ENCODE measurements at places on chromosomes 5 and 9.

GRCh38 chr9:36894695-36895310, 139.3 kb downstream of the PAX5 start:
- no peak for DNase-seq

- DNase-seq = no peak
Observed at GRCh38 chr5:16143361-16144049, 36.1 kb downstream of the MARCHF11 start.

DNA sequence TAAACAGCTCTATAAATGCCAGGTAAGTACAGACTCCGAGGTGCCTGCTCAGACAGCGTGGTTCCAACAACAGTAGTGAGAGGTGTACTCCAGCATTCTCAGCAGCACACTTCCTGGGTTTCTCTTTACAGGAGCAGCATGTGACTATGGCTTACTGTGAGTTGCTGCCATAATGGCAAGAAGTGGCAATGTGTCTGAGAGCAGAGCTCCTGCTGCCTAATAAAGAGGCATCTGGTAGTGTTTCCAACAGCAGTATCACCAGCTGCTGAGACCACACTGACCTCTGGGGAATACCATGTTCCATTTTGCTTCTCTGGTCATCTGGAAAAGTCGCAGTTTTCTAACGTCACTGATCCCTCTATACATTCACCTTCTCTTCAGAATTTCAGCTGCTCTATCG, 398.2 kb downstream of the SLCO4C1 start:
- no peak for DNase-seq

- DNase-seq = no peak
Observed at GRCh38 chr9:12849486-12850003, 74.7 kb downstream of the LURAP1L start.

DNA sequence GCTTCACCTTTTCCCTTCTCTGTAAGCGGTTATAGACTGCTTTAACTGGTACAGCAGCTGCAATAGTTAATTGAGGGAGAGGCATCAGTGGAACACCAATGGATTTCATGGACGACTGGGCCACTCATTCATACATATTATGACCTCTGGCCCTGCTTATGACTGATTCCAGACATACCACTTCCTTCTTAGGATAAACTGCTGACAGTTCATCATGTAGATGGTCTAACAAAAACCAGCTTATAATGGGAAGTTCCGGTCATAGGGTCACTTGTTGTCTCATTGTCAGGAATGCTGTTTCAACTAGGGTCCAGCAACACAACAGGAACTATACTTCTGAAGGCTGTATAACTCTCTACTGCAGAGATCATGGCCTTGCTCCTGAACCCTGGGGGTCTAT, 265.2 kb upstream of the RASA1 start:
- no peak for DNase-seq

GRCh38 chr5:61132559-61132958, 29.7 kb downstream of the SMIM15 start:
- no peak for DNase-seq

DNA sequence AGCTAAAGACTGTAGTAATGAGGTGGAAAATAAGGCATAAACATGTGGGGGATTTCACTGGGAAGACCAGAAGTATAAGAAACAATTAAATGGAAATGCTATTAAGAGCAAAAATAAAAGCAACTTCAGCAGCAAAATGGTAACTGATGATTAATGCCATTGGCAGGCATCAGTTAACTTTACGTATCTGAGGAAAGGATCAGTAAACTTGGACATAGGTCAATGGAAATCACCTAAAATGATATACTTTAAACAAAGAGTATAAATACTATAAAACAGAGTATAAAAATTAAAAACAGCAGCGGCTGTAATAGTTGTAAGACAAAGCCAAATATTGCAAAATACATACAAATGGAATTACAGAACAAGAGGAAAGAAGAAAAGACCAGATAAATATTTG, 992.1 kb downstream of the DNAH5 start:
- no peak for DNase-seq

DNA sequence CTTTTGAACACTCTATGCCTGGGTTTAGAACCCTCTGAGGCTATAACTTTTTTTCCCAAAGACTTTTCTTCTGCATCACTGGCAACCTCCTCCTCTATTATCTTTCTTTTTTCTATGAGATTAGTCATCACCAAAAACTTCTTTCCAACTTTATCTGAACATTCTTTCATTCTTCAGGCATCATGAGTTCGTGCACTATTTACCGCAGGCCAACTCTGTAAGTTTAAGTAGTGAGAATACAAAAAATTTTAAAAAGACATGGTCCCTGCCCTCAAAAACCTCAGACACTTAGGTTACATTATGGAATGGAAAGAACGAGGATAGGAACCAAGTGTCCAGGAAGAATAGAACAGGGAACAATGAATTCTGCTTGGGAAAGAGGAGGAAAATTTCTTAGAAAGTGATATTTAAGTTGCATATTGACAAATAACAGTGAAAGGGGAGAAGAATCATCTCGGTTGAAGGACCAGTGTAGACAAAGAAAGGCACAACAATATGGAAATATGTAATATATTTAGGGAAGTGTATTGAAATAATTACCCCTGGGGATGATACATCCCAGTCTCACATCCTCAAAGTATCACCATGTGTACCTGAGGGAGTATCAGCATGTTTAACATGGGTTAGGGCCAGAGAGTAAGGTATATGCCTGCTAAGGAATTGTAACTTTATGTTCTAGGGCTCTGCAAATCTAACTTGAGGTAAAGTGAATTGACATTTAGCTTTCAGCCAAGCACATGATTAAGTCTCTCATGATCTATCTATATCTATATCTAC, 196.5 kb upstream of the NREP start:
- DNase-seq = no peak

GRCh38 chr5:156879665-156880285, 29.7 kb downstream of the PPP1R2B start:
- DNase-seq = no peak

DNA sequence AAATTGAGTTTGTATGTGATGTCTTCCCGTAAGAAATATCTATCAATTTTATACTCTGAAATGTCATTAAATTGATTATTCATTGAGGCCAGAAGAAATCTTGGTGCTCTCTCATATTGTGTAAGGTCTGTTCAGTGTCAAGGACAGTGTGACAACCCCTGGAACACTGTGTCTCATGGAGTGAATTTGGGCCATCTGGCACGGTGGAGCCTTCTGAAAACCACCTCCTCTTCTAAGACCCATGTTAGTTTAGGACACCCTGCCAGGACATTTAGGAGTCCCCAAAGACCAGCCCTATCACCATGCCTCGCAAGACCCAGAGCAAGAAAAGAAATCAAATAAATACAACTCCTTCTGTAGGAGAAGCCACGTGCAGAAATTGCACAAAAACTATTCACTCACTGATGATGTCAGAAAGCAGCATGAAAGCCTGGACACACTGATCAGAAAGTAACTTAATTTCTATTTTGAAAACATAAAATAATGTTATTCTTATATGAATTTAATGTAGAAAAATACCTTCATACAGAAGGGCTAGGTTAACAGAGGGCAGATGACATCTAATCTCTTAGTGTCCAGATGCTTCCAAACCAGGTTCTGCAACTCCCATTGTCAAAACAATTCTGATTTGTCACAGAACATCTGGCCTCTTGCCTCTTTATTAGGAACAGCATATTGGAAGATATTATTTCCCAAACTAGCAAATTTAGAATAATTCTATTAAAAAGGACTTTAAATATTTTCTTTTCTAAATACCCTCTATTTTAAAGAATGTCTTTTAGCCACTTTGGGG, 298.8 kb downstream of the NR2F1-AS1 start:
- no peak for DNase-seq

- no peak for DNase-seq
Observed at GRCh38 chr5:152140347-152140746, 215.7 kb upstream of the GLRA1 start.

DNA sequence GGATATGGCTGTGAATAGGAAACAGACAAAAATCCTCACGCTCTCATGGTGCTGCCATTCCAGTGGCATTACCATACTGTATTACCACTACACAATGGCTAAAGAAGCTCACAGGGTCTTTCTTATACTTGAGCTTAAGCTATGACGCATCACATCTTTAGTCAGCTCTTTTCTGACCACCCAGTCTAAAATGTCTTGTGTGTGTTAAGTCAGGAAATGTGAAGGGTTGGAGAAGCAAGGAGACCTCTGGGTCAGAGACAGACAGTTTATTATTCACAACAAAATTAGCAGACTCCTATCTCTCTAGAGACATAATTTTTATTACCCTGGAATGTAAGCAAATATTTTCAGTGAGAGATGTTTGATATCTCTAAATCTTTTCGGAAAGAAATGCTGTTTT, 1583.2 kb upstream of the WWC1 start:
- DNase-seq = no peak

- no peak for DNase-seq
Observed at GRCh38 chr9:95506428-95506677, 10.4 kb downstream of the PTCH1 start.

- no peak for DNase-seq
Observed at GRCh38 chr5:22390888-22391287, 462.3 kb downstream of the CDH12 start.

DNA sequence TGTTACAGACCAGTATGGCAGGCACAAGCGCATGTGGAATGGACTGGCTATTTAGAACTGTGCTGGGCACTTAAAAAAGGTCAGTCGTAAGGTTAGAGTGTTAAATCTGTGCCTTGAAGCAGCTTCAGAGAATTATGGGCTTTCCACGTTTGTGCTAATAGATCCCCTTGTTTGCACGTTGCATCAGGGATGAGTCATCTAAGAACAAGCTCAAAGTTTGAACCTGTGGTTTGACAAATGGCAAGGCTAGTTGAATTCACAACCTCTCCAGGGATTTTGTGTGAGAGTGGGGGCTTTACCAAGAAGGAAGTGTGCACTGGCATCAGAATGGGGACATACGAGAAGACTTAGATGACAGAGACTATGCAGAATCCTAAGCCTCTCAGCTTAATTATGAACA, 249.6 kb downstream of the IRX1 start:
- DNase-seq = no peak

- DNase-seq = no peak
Observed at GRCh38 chr9:77600810-77601209, 47.3 kb downstream of the GNA14 start.

DNA sequence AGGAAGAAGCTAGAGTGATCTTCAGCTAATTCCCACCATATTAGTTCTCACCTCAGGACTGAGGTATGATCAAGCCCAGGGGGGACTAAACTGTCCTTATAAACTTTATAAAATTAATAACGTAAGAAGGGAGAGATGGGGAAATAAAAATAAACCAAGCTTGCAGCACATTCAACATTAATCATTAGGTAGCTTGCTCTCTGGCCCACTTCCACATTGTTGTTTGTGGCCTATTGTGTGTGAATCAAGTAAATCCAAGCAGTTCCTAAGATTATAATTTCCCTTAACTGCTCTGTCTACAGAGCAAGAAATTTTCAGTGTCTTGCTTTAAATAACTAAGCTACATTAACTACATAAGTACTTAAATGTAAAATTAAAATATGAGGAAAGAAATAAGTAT, 131.3 kb upstream of the ABCA1 start:
- no peak for DNase-seq

All from activated CD4-positive, alpha-beta T cell treated with anti-CD3 and anti-CD28 coated beads for 24 hours (primary cell).